Stimulated activated CD8-positive, alpha-beta memory T cell treated with anti-CD3 and anti-CD28 coated beads, Interleukin-15, amount 100 ng/mL, for 48 hours (primary cell): ENCODE measurements at places on chromosomes 13 and 19.

DNA sequence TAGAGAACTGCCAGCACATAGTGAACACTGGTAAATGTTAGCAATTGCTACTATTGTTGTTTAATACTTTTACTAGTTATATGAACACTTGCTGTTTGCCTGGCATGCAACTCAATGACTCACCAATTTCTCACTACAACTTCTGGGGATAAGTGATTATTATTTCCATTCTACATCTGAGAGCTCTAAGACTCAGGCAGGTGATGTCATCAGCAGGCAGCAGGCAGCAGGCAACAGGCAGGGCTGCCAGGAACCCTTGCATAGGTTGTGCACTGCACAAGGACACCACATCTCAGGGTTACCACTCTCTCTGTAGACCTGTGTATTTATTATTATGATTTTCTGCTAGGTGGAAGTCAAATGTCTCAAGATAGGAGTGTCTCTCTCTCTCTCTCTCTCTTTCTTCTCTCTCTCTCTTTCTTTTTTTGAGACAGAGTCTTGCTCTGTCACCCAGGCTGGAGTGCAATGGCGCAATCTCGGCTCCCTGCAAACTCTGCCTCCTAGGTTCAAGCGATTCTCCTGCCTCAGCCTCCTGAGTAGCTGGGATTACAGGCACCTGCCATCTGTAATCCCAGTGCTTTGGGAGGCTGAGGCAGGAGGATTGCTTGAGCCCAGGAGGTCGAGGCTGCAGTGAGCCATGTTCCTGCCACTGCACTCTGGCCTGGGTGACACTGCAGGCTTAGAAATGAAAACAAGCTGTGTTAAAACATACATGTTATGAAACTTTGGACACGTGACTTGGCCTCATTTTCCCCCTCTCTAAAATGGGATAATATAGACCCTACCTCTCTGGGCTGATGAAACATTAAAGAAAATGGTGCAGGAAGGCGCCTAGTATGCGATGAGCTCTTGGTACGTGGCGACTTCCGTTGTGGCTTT lies 22.7 kb downstream of the HPN start:
- DNase-seq: no peak

- no peak for DNase-seq
Measured at GRCh38 chr19:2288818-2289713, 7.1 kb upstream of the PEAK3 start.

- DNase-seq: no peak
Measured at GRCh38 chr13:109275852-109276251, 510.5 kb downstream of the IRS2 start.

DNA sequence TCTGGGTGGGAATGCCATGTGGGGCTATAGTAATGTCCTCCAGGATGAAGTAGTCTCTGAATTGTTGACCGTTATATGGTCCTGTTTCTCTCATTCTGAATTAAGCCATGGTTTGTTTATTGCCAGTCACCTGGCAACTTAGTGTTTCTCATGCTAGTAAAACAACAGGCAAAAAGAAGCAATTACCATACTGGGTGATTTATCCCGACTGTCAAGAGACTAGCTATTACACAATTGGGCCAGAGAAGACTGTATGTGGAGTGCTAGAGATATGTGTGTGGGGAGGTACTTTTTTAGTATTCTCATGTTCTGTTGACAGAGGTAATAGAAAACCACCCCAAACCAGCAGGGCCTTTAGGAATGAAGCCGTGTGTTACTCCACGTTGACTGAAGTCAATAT lies 258.2 kb downstream of the TDRD3 start:
- no peak for DNase-seq

- DNase-seq: no peak
Measured at GRCh38 chr19:41307090-41307875, 2.7 kb upstream of the CCDC97 start.

GRCh38 chr19:4581666-4582553 lies 22.4 kb upstream of the SEMA6B start:
- DNase-seq: no peak

- no peak for DNase-seq
Measured at GRCh38 chr19:46896076-46896794, 35.4 kb downstream of the ARHGAP35 start.

GRCh38 chr13:40874138-40874779 lies 84.8 kb downstream of the SLC25A15 start:
- no peak for DNase-seq

DNA sequence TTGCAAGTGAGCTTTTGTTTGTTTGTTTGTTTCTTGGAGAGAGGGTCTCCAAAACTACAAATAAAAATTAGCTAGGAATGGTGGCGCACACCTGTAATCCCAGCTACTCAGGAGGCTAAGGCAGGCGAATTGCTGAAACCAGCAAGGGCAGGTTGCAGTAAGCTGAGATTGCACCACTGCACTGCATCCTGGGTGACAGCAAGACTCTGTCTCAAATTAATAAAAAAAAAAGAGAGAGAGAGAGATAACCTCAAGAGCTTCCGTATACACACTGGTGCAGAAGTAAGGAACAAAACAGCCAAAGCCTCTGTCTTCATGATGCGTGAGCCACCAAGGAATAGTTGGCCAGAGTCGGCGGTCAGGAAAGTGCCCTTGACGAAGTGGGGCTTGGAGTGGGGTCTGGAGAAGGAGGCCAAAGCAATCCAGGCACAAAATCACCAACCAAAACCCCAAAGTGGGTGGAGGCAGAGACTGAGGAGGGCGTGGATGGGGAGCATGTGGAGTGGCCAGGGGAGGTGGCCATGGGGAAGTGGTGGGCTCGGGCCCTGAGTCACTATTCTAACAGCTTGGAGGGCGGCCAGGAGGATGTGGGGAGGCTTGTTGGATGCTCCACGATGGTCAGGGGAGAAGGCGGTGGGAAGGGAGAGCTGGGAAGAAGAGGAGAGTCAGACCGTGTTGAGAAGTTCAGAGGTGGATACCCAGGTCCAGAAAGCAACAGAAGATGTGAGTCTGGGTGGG lies 21.2 kb upstream of the TOMM40 start:
- DNase-seq: no peak

GRCh38 chr19:38939957-38940356 lies 9.2 kb downstream of the MRPS12 start:
- DNase-seq: no peak

- no peak for DNase-seq
Measured at GRCh38 chr13:106225126-106225525, 310.3 kb downstream of the EFNB2 start.

DNA sequence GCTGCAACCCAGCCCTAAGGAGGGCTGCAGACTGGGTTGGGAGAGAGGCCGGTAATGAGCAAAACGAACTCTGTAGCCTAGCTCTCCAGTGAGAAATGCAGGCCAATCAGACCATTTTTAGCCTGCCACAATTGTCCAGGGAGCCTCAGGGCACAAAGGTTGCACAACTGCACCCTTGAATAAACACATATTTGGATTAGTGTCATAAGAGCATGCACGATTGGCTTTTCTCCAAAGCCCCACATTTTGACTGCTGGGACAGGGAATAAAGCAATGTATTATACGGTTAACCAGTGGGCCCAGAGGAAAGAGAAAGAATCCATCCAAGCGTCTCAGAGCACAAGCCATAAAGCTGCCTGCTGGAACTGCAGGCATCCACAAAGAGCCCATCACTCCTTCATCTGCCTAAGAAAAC lies 729.4 kb upstream of the SGCG start:
- no peak for DNase-seq

DNA sequence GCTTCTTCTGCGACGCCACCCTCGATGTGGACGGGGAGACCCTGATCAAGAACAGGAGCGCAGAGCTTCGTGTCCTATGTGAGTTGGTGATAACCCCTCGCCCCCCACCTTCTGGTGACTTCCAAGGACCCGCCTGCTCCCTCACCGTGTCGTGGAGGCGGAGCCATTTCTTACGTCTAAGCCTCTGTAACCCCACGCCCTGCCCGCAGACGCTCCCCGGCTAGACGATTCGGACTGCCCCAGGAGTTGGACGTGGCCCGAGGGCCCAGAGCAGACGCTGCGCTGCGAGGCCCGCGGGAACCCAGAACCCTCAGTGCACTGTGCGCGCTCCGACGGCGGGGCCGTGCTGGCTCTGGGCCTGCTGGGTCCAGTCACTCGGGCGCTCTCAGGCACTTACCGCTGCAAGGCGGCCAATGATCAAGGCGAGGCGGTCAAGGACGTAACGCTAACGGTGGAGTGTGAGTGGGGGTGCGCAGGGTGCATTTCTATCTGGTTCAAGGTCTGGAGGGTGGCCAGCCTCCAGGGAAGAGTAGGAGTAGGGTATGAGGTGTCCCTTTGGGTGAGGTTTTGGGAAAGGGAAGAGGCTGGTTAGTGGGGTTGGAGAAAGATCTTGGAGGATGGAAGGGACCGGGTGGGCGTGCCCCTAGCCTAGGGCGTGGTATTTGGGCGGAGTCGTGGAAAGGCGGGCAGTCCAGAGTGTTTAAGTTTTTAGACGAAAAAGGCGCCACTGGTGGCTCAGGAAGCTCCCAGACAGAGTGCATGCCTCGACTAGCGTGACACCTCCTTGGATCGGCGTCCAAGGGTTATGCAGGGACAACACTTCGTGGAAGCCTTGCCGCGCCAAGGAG lies 3.3 kb downstream of the ICAM5 start:
- no peak for DNase-seq

DNA sequence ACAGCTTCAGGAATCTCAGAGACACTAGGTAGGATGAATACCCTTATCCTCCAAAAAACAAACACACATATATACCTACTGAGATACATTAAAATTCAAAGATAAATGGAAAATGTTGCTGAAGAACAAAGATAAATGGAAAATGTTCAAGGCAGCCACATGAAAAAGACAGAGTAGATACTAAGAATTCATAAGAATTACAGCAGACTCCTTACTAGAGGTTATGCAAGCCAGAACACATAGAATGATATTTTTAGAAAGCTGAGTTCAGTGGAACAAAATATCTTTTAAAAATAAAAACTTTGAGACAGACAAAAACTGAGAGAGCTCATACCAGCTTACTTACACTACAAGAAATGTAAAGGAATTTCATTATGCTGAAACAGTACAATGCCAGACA lies 35.6 kb downstream of the UCHL3 start:
- DNase-seq: no peak

DNA sequence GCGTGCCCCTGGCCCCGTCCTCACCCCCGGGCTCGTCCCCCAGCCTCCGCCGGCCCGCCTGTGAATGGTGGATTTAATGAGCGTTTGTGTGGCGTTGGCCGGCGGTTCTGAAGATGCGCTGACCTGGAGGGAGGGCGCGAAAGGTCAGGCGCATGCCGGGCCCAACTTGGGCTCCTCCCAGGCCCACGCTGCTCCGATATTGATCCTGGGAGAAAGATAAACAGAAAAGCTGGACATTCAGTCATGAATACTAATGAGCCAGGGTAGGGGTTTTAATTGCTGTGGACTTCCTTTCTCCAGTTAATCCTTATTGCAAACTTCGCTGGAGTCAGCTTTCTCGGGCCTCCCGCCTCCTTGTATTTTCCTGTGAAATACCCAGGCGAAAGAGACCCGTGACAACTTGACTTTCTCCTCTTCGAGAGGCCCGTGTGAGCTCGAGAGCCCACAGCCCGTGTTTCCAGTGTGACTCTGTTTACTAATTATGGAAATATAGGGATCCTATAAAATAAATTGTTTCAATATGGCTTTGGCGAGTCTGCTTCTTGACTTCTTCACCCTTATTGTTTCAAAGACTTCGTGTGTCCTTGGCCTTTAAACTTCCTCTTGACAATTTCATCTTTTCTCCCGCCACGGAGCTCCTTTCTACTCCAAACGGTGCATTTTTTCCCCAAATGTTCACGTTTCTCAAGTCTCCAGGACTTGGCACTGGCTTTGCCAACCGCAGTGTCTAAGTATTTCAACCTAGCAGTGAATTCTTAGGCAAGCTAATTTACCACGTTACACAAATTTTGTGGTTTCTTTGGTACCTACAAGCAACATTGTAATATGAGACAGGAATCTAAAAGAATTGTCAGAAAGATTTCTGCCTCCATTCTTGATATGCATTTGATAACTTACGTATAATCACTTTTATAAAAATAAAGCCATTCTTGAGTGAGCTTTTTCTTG lies 10.5 kb downstream of the ZIC2 start:
- no peak for DNase-seq

GRCh38 chr19:15324791-15325519 lies 7.4 kb downstream of the BRD4 start:
- DNase-seq: no peak

DNA sequence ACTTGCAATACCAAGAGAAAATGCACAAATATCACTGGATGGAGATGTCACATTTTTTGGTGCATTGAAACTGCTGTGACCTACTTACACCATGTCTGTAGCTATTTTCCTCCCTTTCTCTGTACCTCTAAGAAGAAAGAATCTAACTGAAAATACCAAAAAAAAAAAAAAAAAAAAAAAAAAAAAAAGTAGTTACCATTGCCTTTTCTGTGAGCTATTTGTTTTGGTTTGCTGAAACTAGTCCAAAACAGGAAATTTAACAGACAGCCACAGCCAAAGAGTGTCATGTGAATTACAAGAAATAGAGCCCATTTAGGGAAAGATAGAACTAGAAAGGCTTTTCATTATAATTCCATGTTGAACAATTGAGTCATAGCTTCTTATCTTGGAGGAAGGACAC lies 37.3 kb downstream of the TNFSF13B start:
- no peak for DNase-seq

- DNase-seq: no peak
Measured at GRCh38 chr19:47719047-47719859, 6.0 kb downstream of the EHD2 start.

DNA sequence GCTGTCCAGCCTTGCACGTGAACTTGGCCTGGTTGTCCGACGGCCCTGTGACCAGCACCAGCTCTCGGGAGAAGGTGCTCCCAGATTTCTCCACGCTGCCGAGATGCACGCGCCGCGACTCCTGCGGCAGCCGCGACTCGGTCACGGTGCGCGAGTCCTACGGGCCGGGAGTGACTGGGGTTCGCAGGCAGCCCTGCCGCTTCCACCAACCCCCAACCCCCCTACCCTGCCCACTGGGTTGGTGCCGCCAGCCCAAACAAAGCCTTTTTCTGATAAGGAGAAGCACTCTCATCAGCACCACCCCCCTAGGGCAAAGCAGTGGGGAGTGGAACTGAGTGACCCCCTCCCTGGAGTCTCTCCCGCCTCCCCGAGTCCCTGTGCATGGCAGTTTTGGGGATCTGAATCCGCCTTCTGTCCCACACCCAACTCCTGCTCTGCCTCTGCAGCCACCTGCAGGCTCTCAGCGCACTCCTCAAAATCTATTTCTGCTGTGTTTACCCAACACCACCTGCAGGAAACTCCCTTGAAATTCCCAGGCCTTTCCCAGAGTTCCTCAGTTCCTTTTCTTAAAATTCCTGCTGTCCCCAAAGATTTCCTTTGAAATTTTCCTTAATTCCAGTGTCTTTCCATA lies 6.2 kb downstream of the NPHS1 start:
- no peak for DNase-seq

DNA sequence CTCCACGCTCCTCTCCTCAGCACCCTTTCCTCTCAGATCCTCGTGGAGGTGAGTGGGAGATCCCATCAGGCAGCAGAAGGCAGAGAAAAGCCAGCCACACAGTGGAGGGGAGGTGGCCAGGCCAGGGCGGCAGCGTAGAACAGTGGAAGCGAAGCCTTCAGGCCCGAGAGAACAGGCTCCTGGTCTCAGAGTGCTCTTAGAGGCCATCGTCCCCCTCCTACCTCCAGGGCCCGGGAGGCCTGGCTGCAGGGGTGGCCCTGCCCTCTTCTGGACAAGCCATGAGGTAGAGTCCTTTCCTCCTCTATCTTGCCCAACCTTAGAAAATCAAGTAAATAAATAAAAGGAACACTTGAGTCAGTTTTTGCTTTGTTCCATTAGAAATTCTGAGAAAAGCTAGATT lies 202.0 kb downstream of the KATNAL1 start:
- DNase-seq: no peak

- DNase-seq: no peak
Measured at GRCh38 chr13:110280985-110281688, 25.8 kb downstream of the COL4A1 start.
